NCI-H460 (cell line): ENCODE measurements at places on chromosomes 1 and 21.

- DNase-seq, result no peak
These were observed 18.2 kb downstream of the KIF17 start for GRCh38 chr1:20699558-20699957.

DNA sequence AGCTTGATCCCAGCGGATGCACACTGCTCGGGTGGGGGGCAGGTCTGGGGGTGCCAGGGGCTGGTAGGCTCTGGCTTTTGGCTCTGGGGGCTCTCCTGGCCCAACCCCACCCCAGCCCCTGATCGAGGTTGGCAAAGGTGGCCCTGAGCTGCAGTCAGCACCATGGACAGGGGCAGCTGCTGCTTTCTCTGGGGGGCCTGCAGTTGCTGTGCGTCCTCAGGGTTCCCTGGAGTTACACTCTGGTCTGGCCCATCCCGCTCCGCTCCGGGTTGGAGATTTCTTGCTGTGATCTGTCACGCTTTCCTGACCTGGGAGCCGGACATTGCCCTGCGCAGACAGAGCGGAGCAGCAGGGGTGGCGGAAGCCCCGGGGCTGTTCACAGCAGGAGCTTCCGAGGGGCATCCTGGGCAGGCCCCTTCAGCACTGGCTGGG, 8.0 kb upstream of the PLCH2 start:
- DNase-seq, result no peak

DNA sequence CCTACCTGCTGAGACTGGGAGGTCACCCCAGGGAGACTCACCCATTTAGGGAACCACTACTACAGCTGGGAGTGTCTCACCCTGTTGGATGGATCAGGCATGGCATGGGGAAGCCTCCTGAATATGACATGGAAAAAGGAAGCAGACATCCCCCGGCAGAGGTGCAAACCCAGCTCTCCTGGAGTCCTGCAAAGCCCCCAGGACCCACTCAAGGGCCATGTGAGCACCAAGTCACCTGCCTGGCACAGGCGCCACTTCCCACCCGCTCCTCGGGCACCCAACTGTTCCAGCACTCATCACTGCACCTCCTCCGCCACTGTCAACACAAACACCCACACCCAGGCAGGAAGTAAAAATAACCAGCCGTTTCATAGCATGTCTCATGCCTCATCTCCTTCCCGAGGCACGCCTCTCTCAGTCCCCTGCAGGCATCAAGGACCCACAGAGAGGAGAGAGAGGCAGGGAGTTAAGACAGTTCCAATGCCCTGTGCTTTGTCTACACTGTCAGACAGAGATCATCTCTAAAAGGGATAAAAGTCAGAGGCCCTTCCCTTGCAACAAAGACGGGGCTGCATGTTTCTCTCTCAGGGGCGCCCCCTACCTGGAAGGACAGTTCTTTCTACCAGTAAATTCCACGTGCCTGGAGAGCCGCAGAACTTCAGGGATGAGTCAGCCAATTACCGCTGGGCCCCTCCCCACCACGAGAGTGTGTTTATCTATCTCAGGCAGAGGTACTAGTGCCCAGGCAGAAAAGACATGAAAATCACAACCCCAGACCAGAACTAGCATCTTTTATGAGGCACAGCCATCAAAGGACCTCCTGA, 150.1 kb upstream of the SOD1 start:
- peak; percentile 31 for DNase-seq

GRCh38 chr1:64242895-64243756, 39.7 kb downstream of the UBE2U start:
- peak; percentile 53 for DNase-seq

GRCh38 chr1:217078959-217079358, 355.7 kb upstream of the ESRRG start:
- no peak for DNase-seq

DNA sequence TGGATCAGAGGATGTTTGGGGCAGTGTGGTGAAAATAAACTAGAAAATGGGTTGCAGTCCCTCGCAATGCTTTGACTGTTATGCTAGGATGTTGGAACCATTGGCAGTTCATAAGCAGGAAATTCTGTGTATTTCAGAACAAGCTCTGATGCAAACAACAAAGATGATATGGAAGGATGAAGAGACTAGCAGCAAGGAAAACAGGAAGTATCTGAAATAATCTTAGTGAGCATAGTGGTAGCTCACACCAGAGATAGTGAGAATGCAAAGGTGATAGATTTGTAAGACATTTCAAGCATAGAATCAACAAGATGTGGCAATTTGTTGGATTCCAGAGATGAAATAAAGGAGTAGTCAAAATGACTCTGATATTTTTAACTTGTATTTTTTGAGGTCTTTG, 11.1 kb upstream of the RCC1 start:
- no peak for DNase-seq

GRCh38 chr1:228997721-228998144, 262.5 kb downstream of the RHOU start:
- DNase-seq, result no peak

DNA sequence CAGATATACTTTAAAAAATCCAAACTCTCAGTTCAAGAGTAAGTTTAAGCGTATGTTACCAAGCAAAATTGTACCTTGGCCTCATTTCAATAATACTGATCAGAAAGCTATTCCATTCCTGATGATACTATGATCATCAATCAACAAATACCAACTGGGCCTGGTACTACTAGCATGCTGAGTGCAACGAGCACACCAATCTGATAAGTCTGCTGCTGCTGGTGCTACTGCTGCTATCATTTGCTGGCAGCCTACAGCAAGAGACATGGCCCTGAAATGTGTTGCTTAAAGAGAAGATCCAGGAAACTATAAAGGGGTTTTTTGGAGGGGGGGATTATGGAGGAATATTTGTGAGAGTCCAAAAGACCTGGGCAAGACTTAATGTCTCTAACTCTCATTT, 39.7 kb downstream of the NME7 start:
- DNase-seq, result no peak

DNA sequence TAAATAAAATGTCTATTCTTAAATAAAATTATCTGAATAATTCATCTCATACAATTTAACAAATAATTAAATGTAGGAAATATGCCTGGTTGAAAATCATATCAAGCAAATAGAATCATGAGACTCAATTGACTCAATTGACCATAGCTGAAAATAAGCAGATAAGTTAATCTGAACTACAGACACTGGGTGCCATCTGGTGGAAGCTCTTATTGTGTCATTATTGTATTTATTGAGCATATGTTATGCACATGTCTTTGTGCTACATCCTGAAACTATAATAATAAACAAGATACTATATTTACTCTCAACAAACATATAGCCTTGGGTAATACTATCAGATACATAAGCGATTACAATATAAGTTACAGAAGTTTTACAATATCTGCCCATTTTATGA, 41.0 kb downstream of the BRINP3 start:
- peak; percentile 69 for DNase-seq

DNA sequence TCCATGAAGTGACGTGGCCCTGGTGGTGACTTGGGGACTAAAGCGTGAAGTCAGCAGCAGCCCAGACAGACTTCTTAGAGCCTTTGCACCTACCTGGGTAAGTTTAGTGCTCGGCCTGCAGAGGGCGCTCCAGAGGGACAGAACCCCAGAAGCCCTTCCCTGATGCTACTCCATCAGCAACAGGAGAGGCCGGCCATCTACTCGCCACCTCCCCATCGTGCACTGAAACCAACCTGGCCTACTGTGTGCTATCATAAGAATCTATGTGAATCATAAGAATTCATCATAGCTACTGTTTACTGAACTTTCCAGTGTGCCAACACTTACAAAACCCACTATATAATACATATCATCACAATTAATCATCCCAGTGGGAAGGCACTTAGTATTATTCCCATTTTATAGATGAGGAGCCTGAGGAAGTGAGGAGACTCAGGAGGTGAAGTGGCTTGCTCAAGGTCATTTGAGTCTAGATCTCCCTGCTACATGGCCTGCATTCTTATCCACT, 7.9 kb upstream of the EDN2 start:
- peak; percentile 19 for DNase-seq
